ENCODE measurements at places on chromosomes 1 and 21.

GRCh38 chr1:173191011-173191705, 16.0 kb downstream of the TNFSF4 start:
- DNase-seq: no peak

DNA sequence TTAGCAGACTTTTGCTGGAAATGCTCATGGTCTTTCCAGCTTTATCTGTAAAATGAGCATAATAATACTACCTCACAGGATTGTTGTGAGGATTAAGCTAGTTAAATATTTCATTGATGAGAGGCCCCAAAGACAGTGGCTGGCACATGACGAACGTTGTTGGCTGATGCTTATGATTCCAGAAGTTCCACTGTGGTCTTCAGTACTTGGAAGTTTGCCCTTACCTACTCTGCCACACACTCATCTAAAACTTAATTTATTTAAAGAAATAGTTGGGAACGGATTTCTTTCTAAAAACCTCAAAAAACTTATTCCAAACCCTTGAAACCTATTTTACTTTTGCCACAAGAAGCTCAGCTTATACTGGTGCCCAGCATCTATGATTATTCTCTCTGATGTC, 170.7 kb downstream of the DHRS3 start:
- no peak for DNase-seq

DNA sequence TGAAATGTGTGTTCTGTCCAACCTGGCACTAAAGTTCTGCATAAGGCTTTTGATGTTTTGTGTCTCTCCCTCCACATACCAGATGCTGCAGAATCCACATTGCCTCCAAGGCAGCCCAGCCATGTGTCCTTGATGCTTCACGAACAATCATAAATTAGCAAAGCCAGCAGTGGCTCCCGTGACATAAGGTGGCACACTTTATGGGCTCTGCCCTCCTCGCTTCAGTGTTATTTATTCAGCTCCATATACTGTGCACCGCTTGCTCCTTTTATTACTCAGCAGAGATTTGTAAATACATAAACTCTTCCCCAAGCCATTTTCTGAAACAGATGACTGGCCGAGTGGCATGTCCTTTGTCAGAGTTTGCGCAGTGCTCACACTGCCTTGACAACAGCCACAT, 112.8 kb upstream of the SLC35F3 start:
- no peak for DNase-seq

GRCh38 chr1:99965646-99966375, 4.0 kb upstream of the SLC35A3 start:
- DNase-seq: no peak

DNA sequence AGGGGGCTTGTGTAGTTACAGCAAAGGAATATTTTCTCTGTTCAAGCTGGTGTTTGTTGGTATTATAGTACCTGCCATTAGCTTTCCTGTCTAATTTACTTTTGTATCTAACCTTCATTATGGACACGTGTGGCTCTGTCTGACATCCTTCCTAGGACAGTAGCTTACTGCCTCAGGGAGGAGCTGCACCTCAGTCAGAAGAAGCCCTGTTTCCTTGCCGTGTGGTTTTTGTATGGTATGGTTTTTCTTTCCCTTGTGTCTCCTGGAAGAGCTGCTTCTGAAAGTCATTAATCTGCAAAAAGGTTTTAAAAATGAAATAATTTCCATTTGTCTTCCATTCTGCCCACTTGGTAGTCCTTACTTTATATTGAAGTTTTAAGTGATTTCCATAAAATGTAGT, 17.4 kb upstream of the CRB1 start:
- no peak for DNase-seq

GRCh38 chr1:58997060-58997411, 213.2 kb upstream of the JUN start:
- no peak for DNase-seq

DNA sequence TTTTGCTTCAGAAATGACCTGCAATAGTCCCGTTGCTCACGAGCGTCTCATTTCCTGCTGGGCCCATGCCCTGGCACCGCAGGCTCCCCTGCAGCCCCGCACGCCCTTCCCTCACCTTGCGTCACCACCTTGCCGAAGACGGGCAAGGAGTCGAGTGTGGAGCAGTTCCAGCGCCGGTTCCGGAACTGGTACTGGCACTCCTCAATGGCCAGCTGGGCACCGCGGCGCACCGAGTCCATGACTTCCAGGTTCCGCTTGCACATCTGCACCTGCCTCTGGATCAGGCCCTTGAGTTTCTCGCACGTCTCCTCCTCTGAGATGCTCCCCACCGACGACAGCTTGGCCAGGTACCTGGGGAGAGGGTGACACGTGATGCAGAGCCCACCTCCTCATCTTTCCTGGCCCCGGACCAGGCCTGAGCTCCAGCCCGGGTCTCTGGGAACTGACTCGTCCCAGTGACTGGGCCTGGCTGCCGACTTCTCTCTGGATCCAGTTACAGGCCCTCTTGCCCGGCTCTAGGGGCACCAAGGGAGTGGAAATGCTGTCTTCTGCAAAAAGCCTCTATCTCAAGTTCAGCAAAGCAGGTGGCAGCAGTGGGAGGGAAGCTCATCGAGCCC, 13.3 kb downstream of the WNT4 start:
- DNase-seq: no peak

GRCh38 chr1:235882816-235883215, 16.1 kb upstream of the LYST start:
- no peak for DNase-seq

GRCh38 chr1:71657891-71658679, 577.2 kb upstream of the ZRANB2 start:
- DNase-seq: no peak

GRCh38 chr1:7856345-7856744, 3.5 kb upstream of the UTS2 start:
- DNase-seq: no peak

DNA sequence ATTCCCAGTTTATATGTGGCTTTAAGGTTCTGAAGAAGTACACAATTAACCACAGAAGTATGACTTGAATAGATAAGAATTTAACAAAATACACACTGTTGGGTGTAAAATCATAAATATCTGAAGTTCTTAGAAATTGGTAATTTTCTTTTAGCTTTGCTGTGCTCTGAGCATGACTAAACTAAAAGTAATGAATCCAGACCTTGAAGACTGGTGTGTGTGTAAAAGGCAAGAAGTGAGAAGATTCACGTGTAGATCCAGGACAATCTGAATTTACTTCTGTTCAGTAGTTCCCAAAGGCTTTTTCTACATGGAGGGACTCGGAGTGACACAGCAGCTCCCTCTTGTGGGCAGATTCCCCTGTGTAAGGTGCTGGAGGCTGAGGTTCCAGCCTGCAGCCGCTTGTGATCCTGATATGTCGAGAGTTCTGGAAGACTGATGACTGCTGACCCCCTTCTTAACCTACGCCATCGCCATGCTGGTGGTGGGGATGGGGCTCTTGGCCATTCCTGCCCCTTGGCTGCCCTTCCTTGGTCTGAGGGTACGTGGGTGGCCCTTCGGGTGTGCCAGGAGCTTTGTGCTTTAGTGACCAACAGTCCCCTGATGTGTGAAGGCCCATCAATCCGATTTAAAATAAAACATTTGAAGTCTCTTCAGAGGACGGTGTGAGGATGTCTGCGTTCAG, 62.7 kb downstream of the ADARB1 start:
- peak; percentile 23 for DNase-seq

DNA sequence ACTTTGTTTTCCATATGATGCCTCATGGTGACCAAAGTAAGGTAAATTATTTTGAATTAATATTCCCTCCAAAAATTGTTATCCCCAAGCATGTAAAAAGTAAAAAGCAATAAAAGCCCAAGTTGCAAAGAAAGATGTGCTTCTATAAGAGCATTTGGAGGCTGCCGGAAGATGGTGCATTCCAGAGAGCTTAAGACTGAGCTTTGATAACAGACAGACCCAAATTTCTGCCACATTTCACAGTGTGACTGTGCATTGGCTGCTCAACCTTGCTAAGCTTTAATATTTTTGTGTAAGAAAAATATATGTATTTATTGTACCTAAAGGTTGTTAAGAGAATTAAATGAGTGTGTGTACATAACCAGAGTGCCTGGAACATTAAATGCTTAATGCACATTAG, 67.9 kb downstream of the CYYR1 start:
- DNase-seq: no peak

GRCh38 chr1:199490769-199491527, 536.6 kb upstream of the NR5A2 start:
- DNase-seq: no peak

GRCh38 chr1:162736633-162737067, 53.9 kb upstream of the HSD17B7 start:
- DNase-seq: no peak

GRCh38 chr1:230030122-230030821, 36.8 kb upstream of the GALNT2 start:
- DNase-seq: no peak

DNA sequence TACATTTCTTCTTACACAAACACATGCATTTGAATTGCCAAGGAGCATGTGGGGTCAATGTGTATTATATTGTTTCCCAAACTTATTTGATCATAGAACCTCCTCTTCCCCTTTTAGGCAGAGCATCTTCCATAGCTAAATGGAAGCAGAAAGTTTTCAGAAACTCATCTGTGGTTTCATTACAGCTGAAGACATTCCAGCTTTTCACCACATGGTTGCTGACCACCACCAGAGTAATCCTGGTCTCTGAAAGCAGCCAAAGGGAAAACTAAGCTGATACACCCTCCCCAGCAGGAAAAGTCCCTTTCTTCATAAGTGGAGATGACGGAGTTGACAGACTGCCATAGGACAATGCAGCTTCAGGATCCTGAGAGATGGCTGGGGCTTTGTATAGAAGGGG, 30.2 kb upstream of the OTUD3 start:
- DNase-seq: no peak

DNA sequence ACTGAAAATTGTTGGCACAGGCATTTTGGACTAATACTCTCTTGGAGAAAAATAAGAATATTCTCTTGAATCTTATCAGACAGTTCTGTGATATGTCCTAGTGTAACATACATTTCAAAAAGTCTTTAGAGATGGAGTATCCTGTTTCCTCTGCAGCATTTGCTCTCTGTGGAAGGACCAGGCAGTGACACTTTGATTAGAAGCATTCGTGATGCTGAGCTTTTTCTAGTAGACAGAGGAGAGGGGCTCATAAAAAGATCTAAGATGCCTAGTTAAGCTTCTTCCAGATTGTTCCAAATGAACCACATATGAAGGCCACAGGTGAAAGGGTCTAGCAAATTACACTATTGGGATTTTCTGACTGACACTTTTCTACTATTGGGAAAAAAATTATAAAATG, 120.3 kb downstream of the C1orf21 start:
- no peak for DNase-seq

DNA sequence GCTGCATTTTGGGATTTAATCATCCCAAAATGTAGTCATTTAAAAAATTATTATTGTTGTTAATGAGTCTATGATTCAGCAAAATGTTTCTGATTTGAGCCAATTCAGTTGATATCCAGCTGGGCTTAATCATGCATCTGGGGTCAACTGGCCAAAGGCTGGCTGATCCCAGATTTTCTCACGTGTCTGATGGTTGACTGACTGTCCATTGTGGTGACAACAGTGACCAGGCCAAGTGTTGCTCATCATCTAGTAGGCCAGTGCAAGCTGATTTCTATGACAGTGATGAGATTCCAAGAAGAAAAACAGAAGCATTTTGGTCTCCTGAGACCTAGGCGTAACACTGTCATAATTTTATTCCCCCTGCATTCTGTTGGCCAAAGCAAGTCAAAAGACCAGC, 80.1 kb upstream of the ZC3H11B start:
- no peak for DNase-seq

GRCh38 chr1:55143684-55144083, 71.5 kb downstream of the USP24 start:
- DNase-seq: no peak

GRCh38 chr1:901108-901859, 22.4 kb upstream of the SAMD11 start:
- DNase-seq: no peak

DNA sequence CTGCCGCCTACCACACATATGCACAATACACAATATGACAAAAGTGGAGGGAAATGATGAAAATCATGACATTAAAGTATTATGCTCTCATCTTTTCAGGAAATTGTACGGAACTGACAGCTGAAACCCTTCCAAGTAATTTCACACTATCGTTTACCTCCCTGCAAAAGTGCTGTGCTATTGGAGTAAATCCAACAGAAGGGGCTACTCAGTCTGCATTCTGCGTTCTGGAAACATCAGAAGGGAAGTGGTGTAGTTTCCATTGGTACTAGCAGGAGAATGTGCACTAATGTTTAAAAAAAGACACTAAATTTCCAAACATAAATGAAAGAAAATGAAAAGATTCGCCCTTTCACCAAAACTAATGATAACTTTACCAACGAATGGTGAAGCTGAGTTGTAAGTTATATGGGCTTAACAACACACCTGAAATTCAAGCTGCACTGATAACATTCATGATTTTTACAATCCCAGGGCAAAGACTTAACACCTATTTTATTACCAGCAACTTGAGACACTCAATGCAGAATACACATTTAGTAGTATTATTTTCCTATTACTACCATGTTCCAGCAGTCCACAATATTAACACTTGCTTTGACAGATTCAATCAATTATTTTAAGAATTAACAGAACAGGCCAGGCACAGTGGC, 3.2 kb downstream of the DENND1B start:
- DNase-seq: no peak

Measured in bone marrow (tissue), 2 donors.